ENCODE measurements at places on chromosomes 5 and 9. TPM values are rescaled to one million over a fixed set of nuclear protein-coding genes. Genes with fewer than 3 reads are reported as not detected.

GRCh38 chr9:90974016-90974415 is 172.4 kb downstream of the SYK start:
- no peak for DNase-seq

DNA sequence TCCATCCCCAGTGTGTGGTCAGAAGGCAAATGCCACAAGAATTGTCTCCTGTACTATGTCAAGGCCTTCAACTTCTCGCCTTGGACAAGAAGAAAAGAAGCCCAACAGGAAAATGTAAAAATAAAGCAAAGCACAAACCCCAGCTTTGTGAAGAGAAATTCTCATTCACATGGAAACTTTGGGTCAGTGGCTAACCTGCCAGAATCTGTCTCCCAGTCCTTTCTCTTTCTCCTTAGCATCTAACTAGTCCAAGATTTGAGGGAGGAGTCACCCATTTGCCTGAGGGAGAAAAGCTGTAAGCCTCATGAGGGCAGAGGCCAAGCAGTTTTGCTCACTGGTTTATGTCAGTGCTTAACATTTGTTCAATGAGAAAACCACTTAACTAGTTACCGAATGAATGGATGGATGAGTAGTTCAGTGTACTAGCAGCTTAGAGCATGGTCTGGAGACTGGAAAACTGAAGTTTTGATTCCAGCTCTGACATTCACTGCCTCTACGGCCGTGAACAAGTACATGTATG is 36.0 kb downstream of the ADAM19 start:
- DNase-seq, result peak; percentile 72

- no peak for DNase-seq
These were observed 52.6 kb upstream of the CXCL14 start for GRCh38 chr5:135631391-135631790.

GRCh38 chr5:136799806-136800372 is 434.5 kb upstream of the TRPC7 start:
- no peak for DNase-seq

- no peak for DNase-seq
These were observed 11.4 kb downstream of the PAM start for GRCh38 chr5:102766295-102767090.

DNA sequence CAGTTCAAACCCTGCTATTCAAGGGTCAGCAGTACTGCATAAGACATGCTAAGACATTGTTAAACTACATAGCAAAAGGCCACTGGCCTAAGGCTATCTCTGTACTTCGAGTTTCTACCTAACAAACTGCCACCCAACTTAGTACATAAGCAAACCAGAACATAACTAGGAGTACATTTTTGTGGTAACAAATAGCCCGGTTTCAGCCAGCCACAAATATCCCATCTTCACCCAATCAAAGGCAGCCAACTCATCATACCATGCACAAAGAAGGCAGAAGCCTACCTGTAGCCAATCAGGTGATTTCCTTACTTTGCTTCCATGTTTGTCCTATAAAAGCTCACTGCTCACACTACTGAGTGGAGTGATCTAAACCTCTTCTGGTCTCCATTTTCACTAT is 201.4 kb downstream of the SMARCA2 start:
- DNase-seq, result peak; percentile 24

DNA sequence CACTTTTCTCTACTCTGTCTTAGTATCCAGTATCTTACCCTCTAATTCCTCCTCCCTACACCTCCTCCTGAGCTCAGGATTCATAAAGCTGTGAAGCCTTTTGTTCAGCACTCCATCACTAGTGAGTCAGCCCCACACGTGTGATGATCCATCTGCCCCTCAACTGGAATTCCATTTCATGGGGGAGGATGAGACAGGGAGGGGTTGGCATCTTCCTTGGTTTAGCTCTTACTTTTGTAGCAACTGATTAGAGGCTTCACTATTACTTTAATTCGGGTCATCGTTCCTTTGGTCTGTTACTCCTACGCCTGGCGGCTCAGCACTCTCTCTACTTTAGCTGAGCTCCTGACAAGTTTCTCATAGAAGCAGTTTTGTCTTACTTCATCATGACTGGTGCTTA is 11.8 kb downstream of the BTNL8 start:
- no peak for DNase-seq

DNA sequence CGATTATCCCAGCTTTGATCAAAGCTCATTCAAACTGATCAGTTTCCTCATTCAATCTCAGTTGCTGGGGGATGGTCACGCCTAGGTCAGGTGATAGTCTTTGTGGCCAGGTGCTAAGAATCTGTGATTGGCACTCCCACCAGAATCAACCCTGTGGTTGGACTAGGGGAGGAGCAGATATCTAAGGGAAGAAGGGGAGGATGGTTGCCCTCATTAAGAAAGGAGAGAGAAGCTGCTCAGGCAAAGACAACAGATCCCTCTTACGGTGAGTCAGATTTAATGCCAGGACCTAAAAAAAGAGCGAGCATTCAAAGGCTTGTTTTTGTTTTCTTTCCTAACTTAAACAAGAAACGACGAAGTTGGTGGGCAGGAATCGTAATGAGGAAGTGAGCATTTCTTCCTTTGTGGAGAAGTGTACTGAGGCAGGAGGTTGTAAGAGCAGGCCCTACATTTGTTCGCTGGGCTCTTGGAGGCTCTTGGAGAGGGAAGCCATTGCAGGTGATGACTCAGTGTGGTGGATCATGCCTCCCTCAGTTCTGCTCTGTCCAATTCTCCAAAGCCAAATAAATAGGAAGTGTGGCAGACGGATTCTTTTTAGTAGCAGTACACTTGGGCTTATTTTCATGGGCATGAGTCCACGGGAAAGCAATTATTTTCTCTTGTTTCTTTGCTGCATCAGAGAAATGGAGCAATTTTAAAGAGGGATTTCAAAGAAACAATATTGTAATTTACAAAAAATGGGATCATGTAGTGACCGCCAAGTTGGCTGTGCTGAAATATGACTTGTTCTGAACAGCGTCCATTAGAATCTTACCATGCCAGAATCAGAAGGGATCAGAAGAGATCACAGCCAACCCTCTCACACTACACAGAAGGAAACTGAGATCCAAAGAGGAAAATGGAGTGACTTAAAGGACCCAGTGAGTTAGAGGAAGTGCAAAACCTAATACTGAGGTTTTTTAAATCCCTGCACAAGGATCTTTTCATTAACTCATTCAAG is 18.7 kb upstream of the TGFBR1 start:
- DNase-seq, result peak; percentile 37

DNA sequence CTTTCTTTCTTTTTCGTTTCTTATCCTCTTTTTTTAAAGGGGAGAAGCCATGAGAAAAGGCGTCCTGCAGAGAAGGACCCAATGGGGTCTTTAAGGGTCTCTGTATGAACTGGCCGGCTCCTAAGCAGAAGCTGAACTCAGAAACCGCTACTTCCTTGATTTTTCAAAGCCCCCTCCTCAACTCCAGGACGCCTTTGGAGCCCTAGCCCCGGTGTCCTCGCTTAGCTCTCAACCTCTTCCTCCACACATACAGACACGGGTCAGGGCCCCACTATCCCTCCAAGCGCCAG is 8.3 kb downstream of the PAX5 start:
- DNase-seq, result no peak

- peak; percentile 20 for DNase-seq
These were observed 74.6 kb downstream of the NUDT12 start for GRCh38 chr5:103487822-103488493.

- no peak for DNase-seq
These were observed 214.0 kb upstream of the DMRT1 start for GRCh38 chr9:627336-627970.

DNA sequence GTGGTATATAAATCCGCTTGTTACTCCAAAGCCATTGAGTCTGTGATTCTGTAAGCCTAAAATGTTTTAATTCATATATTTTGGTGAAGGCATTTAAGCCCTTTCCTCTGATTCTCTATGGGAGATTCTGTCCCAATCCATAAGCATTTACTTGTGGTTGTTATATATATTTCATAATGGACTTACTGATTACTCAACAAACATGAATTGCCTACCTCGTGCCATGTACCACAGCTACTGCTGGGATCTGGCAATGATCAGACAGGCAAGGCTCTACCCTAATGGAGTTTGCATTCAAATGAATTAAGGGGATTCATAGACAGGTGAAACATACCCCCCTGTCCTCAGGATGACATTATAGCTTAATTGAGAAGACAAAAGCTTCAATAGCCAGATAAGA is 54.5 kb downstream of the C9orf152 start:
- peak; percentile 51 for DNase-seq

- no peak for DNase-seq
These were observed 16.0 kb downstream of the ABITRAM start for GRCh38 chr9:108950168-108950567.

GRCh38 chr9:83992407-83992806 is 11.8 kb downstream of the RMI1 start:
- DNase-seq, result peak; percentile 41

DNA sequence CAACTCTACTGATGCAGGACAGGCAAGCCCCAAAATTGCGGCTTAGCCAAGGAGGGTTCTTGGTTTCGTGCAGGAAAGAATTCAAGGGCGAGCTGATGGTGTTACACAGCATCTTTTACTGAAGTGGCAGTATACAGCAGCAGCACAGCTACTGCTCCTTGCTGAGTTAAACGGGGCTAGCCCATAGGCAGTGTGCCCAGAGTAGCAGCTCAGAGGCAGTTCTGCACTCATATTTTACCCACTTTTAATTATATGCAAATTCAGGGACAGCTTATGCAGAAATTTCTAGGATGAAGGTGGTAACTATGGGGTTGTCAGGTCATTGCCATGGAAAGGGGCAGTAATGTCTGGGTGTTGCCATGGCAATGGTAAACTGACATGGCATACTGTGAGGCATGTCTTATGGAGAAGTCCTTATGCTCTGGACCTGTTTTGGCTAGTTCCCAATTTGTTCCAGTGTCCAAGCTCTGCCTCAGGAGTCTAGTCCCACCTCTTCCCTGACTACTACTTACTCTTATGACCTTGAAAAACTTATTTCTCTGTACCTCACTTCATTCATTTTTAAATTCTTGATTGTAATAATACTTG is 2.0 kb upstream of the SPINK9 start:
- no peak for DNase-seq

DNA sequence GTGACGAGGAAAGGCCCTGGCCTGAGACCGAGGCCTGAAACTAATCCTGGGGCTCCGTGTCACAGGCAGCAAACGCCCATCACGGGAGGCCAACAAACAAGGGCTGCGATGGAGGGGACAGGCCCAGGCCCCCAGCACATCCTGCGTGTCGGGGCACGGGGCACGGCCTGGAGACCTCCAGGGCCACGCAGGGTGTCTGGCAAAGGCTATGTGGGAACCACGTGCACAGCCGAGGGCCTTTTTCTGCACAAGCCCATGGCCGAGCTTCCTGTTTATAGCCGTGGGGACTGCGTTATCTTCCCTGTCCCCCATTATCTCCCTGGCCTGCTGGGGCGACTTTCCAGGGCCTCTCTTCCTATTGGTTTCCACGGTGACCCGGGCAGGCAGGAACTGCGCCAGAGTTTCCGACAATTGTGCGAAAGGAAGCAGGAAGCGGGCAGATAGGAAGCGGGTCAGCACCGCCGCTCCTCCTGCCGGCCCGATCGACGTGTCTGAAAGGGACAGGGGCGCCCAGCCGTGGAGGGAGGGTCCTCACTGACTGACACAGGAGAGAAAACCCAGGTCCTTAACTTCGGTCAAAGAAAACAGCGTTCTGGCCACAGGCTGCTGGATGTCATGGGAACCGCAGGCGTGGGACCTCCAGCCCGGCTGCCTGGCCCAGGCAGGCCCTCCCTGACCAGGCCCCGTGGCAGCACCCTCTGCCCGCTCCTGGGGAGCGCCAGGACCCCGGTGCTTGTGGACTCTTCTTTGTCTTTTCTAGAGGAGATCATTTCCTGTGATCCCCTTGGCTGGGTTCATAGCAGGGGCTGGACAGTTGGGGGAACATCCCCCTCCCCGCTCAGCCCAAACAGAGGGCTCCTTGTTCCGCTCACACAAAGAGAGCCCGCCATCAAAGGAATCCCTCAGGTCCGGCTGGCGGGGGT is 29.1 kb upstream of the SEC16A start:
- DNase-seq, result no peak

GRCh38 chr5:179152144-179152895 is 92.1 kb downstream of the ZNF354C start:
- DNase-seq, result no peak

GRCh38 chr5:156888520-156888919 is 38.4 kb downstream of the PPP1R2B start:
- DNase-seq, result no peak

DNA sequence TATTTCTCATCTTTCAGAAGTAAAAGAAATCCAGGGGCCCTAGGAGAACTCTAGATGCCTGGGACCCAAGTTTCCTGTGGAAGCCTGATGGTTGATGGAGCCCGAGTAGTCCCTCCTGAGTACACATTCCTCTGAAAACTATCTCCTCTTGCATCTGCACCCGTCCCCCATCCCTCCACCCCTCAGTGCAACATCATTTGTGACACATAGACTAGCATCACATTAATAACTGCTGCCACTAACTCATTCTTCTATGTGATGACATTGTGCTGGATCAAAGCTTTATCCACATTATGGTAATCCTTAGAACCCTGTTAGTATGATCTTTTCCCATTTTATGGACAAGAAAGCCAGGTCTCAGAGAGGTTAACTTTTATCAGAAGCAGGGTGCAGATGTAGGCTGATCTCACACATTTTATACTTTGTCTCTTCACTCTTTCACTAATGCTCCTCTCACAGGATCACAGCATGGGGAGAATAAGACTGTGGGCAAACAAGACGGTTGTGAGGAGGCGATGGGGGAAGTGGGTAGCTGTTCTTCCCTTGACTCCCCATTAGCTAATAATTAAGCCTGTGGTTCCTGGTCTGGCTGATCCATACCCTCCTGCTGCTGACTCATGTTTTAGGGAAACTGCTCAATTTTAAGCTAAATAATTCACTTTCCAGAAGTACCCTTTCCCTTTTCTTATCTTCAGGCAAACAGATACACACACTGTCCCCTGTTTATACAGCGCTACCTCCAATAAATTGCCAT is 3.9 kb upstream of the HK3 start:
- no peak for DNase-seq

Gene ORM2
- total RNA-seq, result not detected

Gene TMEM252
- total RNA-seq, result not detected

Gene PCDHB15
- under 0.01 TPM for total RNA-seq

Gene FBXL7
- 10.6 TPM for total RNA-seq

Gene PTGDS
- 10.8 TPM for total RNA-seq

Gene SPACA9
- total RNA-seq, result 2.2 TPM

Gene AGXT2
- total RNA-seq, result under 0.01 TPM

Gene SH3RF2
- total RNA-seq, result 2.2 TPM

Gene MARCOL
- total RNA-seq, result not detected

Gene TRIM36
- total RNA-seq, result 0.97 TPM

Gene STKLD1
- 0.32 TPM for total RNA-seq

Gene DCTN3
- 70.8 TPM for total RNA-seq

Gene LECT2
- not detected for total RNA-seq

All from fibroblast of villous mesenchyme (primary cell).